ENCODE measurements at places on chromosomes 3 and 15.

- no peak for DNase-seq
These were observed 71.3 kb upstream of the SLCO3A1 start for GRCh38 chr15:91782221-91782620.

GRCh38 chr3:171648069-171648468 is 162.2 kb downstream of the PLD1 start:
- DNase-seq, result no peak

- no peak for DNase-seq
These were observed 670.6 kb downstream of the PLOD2 start for GRCh38 chr3:145490088-145491048.

- DNase-seq, result peak; percentile 2
These were observed 40.9 kb downstream of the UACA start for GRCh38 chr15:70722266-70723121.

GRCh38 chr15:100350434-100351226 is 8.9 kb upstream of the ADAMTS17 start:
- DNase-seq, result no peak

DNA sequence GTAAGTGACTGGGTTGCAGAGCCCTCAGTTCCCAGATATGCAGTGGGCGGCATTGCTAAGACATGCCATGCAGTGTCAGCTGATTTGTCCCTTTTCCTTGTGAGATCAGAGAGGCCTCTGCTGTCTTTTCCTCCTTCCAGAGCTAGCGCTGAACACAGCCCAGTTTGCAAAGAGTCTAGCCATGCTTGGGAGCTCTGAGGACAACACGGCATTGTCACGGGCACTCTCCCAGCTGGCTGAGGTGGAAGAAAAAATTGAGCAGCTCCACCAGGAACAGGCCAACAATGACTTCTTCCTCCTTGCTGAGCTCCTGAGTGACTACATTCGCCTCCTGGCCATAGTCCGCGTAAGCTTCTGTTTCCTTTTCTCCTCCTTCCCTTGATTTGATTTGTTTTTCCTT is 20.0 kb upstream of the SNX22 start:
- DNase-seq, result no peak

DNA sequence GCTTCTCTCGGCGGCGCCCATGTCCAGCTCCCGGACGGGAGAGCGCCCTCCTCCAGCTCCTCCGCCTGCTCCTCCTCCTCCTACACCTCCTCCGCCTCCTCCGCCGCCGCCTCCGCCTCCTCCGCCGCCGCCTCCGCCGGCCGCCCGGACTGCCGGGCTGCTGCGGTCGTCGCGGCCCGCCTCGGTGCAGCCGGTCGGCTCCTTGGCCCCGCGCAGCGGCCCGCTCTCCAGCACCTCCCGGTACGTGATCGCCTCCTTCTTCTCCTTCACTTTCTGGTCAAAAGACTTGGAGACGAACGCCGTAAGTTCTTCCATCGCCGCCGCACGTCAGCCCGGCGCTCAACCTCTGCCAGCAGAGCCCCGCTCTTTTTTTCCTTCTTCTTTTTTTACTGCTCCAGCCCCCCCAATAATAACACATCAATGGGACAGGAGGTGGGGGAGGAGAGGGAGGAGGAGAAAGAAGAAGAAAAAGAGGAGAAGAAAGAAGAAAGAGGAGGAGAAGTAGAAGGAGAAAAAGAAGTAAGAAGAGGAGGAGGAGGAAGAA is 438 bp downstream of the SHOX2 start:
- no peak for DNase-seq

- peak; percentile 53 for DNase-seq
These were observed 47.5 kb upstream of the EIF3J start for GRCh38 chr15:44489464-44489863.

DNA sequence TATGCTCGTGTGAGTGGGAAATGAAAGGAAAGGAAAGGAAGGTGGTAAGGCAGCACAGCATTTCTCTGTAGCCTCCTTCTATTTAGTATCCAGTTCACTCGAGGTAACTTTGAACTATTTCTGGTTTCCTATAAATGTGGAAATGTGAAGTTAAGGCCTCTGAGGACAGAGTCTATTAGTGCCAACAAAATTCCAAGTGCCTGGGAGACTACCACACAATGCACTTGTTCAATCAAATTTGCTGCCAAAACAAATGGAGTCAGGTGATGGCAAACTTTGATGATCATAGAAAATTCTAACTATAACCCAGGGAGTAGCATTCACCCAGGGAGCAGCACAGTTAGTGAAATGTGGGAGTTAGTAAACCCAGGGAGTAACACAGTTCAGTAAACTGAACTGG is 155.1 kb downstream of the ALCAM start:
- DNase-seq, result no peak

GRCh38 chr15:36390491-36390890 is 188.9 kb upstream of the CDIN1 start:
- no peak for DNase-seq

- no peak for DNase-seq
These were observed 2.6 kb upstream of the SKOR1 start for GRCh38 chr15:67822537-67823313.

- DNase-seq, result no peak
These were observed at the start of gene RGMA for GRCh38 chr15:93088981-93089726. TSS of gene RGMA (minus strand) at chr15:93089211. CDS start at chr15:93088932, 279 bp downstream.
